ENCODE measurements at places on chromosomes 2 and 18.

GRCh38 chr2:42028571-42029148 lies 19.2 kb upstream of the PKDCC start:
- no peak for DNase-seq

GRCh38 chr2:160892204-160892603 lies 268.0 kb upstream of the TANK start:
- DNase-seq, result no peak

GRCh38 chr2:9782197-9782719 lies 61.0 kb upstream of the TAF1B start:
- peak; percentile 59 for DNase-seq

GRCh38 chr2:198385856-198386255 lies 581.5 kb downstream of the PLCL1 start:
- no peak for DNase-seq

DNA sequence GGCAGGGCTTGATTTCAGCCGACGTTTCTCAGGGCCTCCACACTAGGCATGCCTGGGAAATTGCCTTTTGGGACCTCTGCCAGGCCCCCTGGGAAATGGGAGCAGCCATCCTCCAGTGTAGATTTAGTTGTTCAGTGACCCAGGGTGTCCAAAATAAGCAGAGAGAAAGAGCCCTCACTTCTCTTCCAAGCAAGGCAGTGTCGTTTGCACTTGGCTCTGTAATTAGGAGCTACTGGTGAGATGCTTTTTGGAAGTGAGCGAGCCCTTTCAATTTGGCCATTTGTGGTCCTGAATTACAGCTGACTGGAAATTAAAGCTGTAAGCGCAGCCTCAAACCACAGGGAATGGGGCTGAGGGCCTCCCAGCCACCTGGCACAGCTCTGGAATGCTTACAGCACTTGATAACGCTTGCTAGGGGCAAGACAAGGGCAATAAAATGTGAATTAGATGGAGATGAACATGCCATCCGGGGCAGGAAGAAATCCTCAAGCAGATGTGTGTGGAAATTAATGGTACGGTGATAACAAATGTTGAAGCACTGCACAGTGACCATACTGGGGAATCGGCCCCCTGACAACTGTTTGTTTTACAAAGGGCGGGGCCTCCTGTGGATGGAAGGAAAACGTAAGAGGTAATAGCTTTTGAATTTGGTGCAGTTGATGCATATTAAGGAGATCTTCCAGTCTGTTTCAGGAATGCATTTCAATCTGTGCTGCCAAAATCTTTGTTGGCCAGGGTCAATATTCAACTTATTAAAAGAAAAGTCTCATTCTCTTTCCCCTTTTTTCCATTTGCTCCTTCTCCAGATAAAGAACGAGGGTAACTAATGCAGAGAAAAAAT lies 173.1 kb downstream of the UXS1 start:
- DNase-seq, result no peak

- no peak for DNase-seq
Measured at GRCh38 chr18:24600076-24600654, 139.7 kb downstream of the HRH4 start.

GRCh38 chr2:47301277-47301618 lies 101.7 kb upstream of the MSH2 start:
- no peak for DNase-seq

DNA sequence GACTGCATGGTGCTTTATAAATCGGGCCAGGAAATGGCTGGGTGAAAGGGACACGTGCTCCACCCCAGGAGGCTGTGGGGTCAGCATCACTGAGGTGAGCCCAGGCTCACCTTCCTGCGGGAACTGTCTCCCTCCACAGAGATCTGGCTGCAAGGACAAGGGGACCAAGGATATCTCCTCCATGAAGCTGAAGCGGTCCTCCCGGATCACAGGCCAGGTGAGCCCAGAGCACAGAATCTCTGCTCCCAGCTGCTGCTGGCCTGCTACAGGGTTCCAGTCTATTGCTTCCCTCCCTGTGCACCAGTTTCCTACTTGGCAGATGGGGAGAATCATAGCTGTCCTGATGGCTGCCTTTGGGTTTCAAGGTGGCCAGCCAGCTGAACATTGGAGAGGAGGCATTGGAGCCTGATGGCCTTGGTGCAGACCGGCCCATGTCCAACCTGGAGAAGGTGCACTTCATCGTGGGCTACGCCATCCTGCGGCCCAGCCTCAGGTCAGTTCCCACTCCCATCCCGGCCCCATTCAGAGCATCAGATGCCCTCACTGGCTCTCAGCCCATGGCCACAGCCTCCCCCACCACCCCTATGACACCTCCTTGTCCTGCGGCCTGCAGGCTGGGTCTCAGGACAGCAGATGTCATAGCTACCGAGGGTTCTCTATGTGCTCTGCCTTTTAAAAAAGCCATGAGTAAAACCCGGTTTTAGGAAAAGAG lies 33.7 kb upstream of the GPR17 start:
- DNase-seq, result no peak

DNA sequence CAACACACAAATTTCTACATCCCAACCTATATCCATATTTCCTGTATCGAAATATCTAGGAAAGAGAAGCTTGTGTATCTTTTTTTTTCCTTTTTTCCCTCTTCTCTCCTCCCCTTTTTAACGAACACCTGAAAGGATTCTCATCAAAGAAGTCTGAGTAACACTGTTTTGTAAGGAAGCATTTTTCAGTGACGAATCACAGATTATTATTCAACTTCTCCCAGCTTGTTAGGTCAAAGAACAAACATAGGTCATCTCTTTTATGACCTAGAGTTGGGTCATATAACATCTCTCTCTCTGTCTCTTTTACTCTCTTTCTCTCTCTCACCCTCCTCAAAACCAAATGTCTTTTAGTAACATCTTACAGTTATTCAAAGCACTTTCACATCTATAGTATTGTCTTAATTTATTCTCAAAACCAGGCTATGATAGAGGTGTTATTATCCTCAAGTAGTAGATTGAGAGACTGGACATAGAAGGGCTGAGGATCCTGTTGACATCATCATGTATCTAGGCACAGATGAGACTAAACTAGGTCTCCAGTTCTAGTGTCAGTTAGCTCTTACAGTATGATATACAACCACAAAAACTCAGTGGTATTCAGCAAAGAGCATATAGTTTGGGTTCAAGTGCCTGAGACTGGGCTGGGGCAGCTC lies 80.1 kb upstream of the SPOPL start:
- DNase-seq, result no peak

DNA sequence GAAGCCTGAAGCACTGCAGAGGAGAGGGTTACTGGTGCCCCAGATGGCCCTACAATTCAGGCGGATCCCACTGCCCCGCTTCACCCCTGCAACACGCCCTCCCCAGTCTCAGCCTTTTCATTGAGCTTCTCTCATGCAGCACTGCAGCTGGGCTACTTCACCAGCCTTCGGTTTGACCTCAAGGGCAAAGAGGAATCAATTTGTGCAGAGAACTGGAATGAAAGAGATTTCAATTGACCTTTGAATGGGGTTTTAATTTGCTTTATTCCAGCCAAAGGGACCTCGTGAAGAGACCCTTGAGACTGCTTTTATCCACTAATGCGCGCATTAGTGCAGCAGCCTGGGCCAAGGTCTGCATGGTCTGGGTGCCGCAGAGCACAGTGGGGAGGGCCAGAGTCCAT lies 8.8 kb upstream of the POMC start:
- DNase-seq, result no peak

- DNase-seq, result no peak
Measured at GRCh38 chr2:219495531-219496122, 3.1 kb upstream of the GMPPA start.

- no peak for DNase-seq
Measured at GRCh38 chr2:131050896-131051295, 42.4 kb downstream of the FAM168B start.

DNA sequence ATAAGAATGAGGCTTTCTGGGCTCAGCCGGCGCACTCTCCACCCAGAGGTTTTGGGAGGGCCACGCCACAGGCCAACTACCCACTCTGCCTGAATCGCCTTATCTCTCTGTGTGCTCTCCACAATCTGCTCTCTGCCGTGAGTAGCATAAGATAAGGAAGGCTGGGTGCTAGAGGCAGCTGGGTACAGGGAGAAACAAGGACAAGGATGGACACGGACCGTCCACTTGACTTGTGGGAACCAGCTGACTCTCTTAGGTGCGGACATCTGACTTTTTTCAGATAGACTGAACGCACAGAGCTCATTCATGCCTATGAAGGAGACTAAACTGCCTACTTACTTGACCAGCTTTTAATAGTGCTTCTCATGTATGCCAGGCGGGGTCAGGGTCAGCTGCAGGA lies 14.3 kb downstream of the NPAS2 start:
- DNase-seq, result no peak

- DNase-seq, result no peak
Measured at GRCh38 chr18:7438646-7439045, 128.5 kb upstream of the PTPRM start.

GRCh38 chr2:215369181-215369760 lies 57.4 kb downstream of the ATIC start:
- no peak for DNase-seq

GRCh38 chr2:159996792-159997546 lies 65.4 kb downstream of the PLA2R1 start:
- no peak for DNase-seq

- no peak for DNase-seq
Measured at GRCh38 chr2:158665536-158666302, 129.4 kb upstream of the DAPL1 start.

DNA sequence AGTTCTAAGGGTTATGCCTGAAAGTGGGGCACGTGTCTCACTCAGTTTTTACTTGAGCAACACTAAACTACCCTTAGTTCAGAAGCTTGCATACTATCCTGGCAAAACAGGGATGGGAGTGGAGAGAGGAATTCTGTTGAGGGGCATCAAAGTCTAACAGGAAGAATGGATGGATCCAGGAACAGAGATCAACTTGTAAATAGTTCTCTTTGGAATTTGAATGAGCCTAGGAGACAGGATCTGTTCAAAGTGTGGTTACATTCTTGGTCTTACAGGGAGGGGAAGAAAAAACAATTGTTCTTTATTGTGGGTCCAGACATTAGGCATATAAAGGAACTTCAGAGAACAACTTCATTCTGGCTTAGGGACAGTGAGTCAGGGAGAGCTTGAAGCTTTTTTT lies 560.2 kb downstream of the CNTNAP5 start:
- no peak for DNase-seq

DNA sequence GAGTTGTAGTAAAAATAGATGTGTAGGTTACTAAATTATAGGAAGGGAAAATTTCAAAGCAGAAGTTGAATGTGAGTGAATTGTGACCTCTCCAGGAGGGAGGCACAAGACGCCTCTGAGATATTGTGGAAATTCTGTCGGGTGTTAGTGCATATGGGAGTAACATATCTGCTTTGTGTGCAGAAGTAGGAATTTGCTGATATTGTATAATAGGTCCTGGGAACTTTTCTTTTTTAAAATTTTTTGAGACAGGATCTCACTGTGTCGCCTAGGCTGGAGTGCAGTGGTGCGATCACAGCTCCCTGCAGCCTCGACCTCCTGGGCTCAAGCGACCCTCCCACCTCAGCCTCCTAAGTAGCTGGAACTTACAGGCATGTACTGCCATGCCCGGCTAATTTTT lies 34.7 kb downstream of the UBXN4 start:
- DNase-seq, result no peak

GRCh38 chr2:202023198-202023903 lies 10.3 kb upstream of the FZD7 start:
- DNase-seq, result no peak

DNA sequence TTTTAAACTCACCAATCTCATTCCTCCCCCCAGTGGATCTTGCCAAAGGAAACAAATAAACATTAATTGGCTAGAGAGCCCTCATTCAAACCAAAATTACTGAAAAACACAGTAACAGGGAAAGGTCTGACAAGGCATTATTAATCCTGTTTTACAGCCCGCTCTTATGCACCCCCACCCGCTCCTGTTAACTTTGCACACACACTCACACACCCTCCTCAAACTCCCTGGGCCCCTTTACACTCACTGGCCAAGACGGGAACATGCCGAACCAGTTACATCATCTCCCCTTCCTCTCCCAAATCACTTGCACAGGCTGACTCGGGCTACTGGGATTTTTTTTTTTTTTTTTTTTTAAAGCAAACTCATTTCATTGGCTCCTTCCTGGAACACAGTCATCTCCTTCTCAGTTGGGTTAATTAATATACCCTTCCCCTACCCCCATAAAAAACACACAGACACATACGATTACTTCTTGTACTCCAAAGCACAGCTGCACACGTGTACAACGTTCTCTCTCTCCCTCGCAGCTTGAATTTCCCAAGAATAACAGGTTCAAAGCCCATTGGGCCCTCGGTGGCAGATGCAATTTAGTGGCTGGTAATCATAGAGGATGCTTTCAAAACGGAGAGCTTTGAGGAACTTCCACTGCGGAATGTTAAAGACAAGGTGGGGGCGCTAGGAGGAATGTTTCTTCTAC lies 31.8 kb downstream of the KLF7 start:
- DNase-seq, result no peak

DNA sequence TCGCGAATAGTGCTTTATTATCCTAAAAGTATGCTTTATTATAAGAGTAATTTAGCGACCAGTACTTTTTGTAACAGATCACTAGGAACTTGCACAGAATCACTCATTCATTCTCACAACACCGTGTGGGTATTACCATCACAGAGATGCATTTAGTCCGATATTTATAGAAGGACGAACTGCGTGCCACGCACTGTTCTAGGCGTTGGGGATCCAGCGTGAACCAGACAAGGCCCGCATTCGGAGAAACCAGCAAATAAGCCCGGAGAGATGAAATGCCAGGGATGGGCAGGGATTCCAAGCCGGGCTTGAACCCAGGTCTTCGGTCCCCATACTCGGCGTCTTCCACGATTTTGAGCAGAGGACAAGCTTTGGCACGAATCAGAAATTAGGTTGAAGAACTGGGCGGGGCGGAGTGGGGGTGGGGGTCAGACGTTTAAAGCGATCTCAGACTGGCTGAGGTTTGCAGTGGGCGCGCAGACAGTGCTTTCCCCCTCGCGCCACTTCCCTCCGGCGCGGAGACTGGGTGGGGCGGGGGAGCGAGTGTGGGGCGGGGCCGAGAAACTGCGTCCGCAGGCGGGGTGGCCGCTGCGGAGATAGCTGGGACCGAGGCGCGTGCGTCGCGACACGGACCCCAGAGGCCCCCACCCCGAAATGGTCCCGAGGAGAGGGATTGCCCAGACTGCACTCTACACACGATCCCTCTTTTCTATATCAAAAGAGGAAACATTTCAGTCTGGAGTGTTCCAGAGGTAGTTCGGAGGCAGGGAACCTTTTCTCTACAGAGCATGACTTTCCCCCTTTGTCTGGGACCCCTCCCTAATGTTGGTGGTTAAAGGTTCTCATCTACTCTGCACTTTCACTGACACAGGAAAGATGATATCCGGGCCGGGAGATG lies 1.1 kb upstream of the CXCR4 start:
- DNase-seq, result peak; percentile 82
